ENCODE measurements at places on chromosomes 12 and 14. TPM values are rescaled to one million over a fixed set of nuclear protein-coding genes. Genes with fewer than 3 reads are reported as not detected.

DNA sequence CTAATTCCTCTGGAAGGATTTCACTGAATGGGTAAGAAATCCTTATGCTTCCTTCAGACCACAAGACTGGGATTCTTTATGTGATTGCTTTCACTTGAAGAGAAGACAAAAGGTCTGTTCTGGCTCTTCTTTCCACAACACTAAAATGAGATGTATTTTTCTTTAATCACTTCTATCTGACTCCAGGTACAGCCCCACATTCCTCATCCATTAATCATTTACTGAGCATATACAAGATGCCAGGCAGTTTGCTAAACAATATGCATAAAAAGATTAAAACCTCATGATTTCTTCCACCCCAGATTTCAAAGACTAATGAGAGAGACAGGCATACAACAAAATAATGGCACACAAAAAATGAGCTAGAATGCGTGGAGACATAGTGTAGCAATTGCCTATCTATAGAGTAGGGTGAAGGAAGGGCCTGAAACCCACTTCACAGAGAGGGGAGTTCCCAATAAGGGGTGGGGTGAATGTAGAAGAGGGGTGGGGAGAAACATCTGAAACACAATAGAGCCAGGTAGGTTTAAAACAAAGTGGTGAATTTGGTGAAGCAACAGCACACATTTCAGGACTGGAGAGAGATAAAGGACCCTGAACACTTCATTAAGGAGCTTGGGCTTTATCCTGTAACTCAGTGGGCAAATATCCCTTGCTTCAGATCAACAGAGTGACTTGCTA, 65.1 kb upstream of the PRB2 start:
- no peak for DNase-seq

DNA sequence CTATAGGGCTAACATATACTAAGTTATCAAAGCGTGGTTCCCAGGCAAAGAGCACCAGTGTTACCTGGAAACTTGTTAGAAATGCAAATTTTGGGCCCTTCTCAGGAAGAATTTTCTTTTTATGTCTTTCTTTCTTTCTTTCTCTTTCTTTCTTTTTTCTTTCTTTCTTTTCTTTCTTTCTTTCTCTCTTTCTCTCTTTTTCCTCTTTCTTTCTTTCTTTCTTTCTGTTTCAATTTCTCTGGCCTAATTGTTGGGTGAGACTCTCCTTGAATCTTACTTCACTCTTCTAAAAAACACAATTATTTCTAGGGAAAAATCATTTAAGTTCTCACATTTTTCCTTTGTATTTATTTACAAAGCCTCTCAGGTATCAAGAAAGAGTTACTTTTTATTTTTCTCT, 46.5 kb upstream of the RAP1B start:
- no peak for DNase-seq

- DNase-seq: no peak
These were observed 2.8 kb downstream of the MED21 start for GRCh38 chr12:27025116-27025515.

- peak; percentile 53 for DNase-seq
These were observed at the start of gene ARHGAP5 for GRCh38 chr14:32077081-32078022. ARHGAP5 (plus strand) TSS chr14:32077304; CDS start chr14:32090670, 13,366 bp downstream.

GRCh38 chr14:102817942-102818940, 41.0 kb downstream of the TRAF3 start:
- DNase-seq: no peak

DNA sequence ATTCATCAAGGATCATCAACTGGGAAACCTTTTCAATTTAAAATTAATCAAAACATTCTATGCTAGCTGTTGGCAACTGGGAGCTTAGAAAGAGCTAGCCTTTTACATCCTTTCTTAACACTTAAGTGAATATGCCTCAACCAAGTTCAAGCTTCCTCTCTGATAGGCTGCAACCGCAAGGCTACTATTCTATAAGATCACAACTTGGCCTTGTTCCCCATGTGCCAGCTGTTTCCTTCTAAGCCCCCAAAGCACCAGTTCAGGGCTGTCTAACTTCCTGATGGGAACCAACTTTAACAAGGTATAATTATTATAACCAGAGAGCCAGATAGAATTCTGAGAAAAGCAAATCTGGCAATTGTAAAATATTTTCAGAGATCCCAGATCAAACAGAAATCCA, 37.0 kb downstream of the KCNC2 start:
- no peak for DNase-seq

DNA sequence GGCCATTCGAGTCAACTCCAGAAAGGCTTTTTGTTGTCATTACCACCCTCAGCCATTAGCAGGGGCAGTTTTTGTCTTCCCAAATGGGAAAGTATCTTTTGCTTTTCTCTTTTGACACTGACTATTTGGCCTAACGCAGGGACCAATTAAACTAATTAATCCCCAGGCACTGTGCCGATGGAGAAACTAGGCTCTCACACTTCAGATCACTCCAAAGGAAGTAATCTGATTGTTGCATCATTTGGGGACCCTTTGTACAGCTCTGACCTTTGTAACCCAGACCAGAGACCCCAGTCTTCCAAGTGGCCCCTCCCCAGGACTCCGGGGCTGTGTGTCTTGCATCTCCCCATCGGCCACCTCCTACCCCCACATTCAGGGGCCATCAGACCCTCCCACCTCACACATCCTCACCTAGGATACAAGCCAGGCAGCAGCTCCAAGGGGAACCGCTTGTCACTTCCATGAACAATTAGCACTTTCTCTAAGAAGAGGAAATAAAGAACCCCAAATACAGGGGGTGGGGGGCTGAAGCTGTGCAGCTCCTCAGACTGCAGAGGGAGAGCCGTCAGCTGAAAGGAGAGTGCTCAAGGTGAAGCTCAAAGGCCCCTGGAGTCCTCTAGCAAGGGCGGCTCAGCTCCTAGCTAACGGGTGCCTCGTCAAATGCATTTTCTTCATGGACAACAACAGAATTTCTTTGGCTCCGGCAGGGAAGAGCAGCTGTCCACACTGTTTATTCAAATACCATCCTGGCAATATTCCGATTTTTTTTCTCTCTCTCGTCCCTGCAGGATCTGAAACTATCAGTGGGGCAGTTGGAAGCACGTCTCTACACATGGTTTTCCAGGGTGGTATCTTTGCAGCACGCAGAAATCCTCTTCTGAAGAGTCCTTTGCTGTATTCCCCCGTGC, 64.3 kb upstream of the DIO3 start:
- DNase-seq: peak; percentile 39

DNA sequence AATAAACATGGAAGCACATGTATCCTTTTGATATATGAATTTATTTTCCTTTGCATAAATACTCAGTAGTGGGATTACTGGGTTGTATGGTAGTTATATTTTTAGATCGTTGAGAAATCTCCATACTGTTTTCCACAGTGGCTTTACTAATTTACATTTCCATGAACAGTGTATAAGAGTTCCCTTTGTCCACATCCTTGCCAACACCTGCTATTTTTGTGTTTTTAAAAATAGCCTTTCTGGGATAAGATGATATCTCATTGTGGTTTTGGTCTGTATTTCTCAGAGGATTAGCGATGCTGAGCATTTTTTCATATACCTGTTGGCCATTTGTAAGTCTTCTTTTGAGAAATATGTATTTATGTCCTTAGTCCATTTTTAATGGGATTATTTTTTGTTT, 329.2 kb upstream of the KITLG start:
- no peak for DNase-seq

The CDKL1 gene
- 34.3 TPM for total RNA-seq

The RHNO1 gene
- 20.1 TPM for total RNA-seq
